ENCODE measurements at places on chromosomes 7 and 10.

DNA sequence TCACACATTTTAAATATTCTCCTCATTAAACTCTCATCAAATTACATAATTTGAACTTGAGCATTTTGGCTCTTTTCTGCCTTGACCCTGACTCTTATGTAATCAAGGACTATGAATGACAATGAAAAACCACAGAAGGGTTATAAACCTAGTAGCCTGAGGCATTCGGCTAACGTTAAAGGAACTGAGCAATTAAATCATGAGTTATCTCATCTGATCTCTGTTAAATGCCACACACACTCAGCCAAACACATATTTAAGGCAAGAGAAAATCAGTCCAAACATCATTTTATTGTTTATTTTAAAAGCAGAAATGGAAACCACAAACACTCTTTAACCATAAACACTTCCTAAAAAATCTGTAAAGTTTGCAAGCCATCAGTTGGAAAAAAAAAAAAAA, 204.3 kb downstream of the DGKI start:
- no peak for DNase-seq

DNA sequence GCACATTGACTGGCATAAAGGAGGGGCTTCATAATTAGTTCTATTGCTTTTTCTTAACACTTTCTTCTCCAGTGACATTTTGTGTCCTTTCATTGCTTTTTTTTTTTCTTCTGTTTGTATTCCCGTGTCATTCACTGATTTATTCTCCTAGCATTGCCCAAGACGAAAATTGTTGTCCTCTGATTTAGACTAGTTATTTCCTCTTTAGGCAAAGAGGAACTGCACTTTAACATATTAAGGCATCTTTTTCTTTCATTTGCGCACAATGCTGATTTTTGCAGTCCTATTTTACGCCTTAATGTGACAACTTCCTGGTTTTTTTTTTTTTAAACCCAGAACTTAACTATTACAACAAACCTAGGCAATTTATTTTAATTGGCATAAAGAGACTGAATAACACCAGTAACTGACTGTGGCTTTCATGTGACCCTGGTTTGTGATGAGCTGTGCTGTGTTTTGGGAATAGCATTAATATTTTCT, 39.7 kb downstream of the ARID5B start:
- no peak for DNase-seq

DNA sequence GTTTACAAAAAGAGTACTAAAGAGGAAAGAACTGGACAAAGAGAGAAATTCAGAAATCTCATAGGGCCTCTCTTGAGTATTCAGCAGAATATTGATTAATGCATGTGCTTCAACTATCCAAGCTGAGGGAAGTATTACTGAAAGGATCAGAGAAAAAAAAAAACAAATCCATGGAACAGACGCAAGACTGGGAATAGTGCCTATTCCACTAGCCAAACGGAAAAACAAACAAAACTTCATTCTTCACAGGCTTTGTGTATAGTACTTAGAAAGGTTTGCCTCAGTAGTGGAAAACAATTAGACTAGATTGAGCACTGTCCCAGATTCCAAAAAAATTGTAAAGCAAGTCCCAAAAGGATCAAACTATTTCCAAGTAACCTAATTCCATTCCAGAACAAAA, 106.2 kb downstream of the TFEC start:
- DNase-seq = no peak

DNA sequence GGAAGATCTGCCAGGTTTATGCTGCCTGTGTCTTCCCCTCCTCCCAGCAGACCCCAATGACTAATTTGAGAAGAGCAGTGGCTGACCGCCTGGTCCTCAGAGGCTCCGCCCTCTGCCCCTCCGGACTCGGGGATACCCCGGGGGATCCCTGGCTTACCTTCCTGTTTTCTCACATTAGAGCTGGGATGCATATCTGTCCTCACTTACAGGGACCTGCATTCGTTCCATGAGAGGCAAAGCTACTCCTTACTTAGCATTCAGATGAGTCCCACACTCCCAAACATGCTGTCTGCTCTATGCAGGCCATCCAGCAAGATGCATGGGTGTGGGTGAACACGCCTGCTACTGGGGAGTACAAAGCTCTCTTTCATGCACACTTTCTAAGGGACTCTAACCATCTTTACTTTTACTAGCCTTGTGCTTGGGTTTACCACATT, 24.0 kb downstream of the VOPP1 start:
- no peak for DNase-seq

DNA sequence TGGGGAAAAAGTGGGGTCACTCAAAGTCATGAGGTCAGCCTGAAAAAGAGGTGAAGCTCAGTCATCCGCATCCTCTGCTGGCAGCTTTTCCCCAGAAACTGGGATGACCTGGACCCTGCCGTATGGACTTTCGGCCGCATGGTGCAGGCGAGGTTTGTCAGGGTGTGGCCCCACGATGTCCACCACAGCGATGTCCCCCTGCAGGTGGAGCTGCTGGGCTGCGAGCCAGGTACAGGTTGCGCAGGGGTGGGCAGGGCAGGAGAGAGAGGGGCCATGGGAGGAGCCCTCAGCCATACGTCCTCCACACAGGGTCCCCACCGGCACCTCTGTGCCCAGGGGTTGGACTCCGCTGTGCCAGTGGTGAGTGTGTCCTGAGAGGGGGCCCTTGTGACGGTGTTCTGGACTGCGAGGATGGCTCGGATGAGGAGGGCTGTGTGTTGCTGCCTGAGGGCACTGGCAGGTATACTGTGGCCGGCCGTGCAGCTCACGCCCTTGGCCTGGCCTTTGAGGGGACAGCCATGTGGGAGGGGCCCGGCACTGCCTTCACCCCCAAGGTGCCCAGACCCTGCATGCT, 23.0 kb upstream of the ZNF467 start:
- no peak for DNase-seq

DNA sequence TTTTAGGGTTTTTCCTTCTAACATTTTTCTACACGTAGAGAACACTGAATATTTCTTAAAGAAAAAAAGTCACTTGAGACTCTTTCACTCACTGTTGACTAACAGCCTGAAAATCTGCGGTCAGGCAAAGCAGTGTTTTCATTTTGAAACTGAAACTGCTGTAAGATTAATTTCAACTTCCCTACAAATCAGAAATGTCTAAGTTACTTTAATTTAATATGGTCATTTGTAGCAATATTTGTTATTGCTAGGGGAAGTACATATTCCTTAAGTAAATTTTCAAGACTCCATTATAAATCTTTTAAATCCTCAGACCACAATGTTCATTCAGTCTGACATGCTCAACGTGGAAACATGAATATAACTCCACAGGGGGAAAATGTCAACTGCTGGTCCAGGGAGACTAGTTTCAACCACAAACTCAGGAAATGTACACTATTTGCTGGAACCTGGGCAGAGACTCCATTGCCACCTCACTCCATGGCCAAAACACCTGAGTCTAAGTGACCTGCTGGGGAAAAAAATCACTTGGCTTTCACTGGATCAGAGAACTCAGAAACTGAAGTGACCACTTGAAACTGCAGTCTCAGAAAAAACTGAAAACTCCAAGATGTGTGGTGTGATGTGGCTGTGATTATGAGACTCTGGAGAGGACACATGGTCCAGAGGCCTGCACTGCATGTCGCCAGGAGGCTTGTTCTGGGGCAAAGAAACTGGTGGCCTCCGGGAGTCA, 161.2 kb downstream of the TAX1BP1 start:
- DNase-seq = no peak

GRCh38 chr7:16063221-16063620, 358.1 kb downstream of the CRPPA start:
- no peak for DNase-seq

DNA sequence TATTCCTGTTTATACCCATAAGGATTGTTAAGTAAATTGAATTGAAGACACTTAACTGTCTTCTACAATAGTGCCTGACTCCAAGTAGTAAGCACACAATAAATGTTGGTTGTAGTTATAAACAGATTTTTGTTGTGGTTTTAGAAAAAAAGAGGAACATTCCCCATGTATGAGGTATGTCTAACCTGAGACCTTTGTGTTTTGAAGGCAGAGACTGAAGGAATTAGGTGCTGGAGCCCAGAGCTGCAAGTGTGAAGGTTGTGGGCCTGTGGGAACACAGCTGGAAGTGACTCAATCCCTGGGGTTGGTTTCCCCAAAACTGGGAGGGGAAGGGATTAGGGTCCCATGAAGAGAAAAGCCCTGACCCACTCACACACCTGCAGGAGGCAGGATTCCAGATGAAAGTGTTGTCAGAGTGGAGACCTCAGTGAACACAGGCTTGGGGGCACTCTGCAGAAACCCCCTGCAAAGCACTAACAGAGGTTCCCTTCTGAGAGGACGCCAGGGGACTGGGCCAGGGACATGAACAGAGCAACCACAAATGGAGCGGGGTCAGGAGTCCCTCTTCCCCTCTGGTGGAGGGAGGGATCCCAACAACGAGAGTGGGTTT, 265.1 kb upstream of the KLF14 start:
- DNase-seq = no peak

DNA sequence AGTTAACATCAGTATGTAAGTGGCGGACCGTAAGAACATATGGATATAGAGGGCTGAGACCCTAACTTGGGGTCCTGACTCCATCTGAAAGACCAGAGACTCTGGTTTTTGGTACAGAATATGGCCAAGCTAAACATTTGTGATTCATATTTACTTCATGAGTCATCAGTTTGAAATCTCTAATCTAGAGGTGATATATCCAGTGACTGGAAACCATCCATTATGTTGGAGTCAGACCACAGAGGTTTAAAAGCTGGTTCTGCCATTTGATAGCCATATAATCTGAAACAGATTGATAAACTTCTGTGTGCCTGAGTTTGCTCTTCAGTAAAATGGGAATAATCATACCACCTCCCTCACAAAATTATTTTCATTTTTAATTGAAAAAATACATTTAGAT, 505.3 kb downstream of the SORCS3 start:
- no peak for DNase-seq

GRCh38 chr10:2982146-2982545, 85.2 kb upstream of the PFKP start:
- DNase-seq = no peak

DNA sequence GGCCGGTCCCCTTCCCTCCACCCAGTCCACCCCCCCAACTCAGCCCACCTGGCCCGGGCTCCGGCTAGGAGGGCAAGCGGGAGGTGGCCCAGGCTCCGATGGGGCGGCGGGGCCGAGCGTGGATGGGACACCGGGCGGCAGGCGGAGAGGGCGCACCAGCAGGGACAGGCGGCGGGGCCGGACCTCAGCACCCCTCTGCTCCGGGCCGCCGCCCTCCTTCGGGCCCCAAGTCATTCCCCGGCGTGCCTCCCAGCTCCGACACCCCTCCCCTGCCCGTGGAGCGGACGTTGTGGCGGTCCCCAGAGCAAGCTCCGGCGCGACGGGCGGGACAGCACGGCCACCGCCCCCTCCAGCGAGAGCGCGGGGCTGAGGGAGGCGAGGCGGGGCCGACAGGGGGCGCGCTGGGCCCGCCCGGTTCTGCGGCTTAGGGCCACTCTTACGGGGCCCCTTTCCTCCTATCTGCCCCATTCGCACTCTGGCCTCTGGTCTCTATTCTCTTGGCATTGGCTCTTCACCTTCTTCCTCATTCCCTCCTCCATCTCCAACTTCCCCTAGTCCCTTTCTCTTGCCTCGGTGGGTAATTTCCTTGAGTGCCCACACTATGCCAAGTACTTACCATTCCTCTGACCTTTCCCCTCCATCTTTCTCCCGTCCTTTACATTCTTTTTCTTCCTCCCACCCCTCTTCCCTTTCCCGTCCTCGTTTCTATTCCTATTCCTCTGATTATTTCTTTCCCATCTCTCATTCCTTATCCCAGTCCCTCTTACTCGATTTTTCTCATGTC, 701 bp upstream of the GBX1 start:
- DNase-seq = no peak

DNA sequence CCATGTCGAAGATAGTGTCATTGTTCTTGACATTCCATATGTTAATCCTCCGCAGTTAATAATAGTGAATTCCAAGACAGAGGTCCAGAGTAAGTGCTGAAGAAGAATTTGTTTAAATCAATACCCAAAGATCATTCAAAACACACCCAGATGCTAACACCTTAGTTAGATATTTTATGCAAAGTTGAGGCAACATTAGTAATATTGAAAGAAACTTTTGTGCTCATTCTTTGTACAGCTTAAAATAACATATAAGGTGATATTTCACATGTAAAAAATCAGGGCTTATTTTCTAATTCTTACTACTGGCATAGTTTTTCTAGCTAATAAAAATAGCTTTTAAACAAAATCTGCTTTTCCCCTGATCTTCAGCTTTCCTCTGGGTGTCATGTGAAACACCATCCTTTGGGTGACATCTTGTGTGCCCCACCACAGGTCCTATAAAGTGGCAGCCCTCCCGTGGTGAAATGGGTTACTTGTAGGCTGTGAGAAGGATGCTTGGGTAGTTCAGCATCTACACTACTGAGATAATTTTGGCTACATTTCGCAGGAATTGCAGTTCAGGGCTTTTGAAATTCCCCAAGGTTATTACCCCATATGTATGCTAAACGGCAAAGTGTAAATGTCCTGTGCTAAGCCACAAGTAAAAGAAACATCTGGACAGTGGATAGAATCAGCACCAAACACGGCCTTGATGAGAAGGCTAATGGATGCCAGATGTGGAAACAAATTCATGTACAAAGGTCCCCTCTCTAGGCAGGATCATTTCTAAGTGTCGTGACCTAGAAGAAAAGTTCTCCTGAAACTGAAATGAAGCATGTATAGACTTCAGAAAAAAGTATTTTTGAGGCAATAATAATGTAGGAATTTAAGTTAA, 105.4 kb downstream of the GRM3 start:
- DNase-seq = no peak
